ENCODE measurements at places on chromosomes 3 and 15. TPM values are rescaled to one million over a fixed set of nuclear protein-coding genes. Genes with fewer than 3 reads are reported as not detected.
A peak's percentile ranks its signal among the peaks of the same experiment; 100 is the strongest.

CHDH gene
- 0.03 TPM for polyA plus RNA-seq

RCN2 gene
- polyA plus RNA-seq = 36.3 TPM

GABRR3 gene
- not detected for polyA plus RNA-seq

- no peak for DNase-seq
- H3K27ac ChIP-seq = no peak overlapping the region
- H3K27me3 ChIP-seq = no peaks in the 10 kb centered on the region
Observed at GRCh38 chr3:32848215-32848614, 30.4 kb downstream of the TRIM71 start.

DNA sequence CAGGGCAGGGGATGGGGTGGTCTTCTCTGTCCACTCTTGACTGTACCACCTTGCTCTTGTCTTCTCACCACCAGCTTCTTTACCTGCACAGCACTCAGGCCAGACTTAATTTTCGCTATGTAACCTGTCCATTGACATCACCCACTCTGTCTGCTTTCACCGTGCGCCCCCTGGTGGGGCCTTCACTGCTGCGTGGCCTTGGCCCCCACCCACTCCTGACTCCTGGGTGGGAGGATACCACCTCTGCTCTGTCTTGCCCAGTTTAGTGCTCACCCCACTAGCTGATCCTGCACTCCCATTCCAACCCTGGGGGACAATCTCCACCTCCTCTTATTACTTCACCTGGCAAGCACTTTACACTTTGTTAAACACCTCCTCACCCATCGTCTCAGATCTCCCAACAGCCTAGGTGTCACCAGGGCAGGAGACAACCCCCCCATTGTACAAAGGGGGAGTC, 17.7 kb downstream of the PTH1R start:
- H3K4me3 ChIP-seq = no peak overlapping the region
- no peaks in the 10 kb centered on the region for H3K36me3 ChIP-seq
- peak; percentile 82 for DNase-seq
- peaks cover 23% of the 10 kb centered on the region for H3K4me1 ChIP-seq
- no peak overlapping the region for H3K27ac ChIP-seq

DNA sequence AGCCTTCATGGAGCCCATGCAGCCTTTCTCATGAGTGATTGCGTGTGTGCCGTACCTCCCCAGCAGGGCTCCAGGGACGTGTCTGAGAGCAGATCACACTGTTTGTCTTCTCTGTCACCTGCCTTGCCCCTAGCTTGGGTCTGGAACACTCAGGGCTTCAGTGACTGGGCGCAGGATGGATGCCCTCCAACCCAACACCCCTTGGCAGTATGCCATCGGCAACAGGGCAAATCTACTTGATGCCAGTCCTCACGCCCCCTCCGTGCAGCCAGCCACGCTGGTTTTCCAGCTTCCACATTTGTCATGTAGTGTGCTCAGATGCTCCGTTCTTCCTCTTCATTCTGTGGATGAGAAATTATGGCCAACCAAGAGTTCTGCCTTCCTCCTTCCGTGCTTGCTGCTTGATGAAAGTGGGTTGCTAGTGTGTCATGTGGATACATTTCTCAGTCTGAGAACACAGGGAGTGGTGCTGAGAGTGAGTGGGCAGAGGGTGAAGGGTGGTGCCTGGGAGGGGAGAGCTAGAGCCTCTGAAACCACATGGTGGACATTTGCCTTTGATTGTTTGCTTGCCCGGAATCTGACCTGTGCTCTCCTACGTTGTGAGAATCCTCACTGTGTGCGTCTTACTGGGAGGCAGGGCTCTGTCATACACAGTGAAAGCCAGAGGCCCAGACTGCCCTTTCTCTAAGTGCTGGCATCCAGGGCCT, 97.2 kb downstream of the FAM43A start:
- no peaks in the 10 kb centered on the region for H3K4me1 ChIP-seq
- no peak overlapping the region for H3K27ac ChIP-seq
- no peak overlapping the region for H3K4me3 ChIP-seq
- no peaks in the 10 kb centered on the region for H3K27me3 ChIP-seq
- H3K36me3 ChIP-seq = no peaks in the 10 kb centered on the region

DNA sequence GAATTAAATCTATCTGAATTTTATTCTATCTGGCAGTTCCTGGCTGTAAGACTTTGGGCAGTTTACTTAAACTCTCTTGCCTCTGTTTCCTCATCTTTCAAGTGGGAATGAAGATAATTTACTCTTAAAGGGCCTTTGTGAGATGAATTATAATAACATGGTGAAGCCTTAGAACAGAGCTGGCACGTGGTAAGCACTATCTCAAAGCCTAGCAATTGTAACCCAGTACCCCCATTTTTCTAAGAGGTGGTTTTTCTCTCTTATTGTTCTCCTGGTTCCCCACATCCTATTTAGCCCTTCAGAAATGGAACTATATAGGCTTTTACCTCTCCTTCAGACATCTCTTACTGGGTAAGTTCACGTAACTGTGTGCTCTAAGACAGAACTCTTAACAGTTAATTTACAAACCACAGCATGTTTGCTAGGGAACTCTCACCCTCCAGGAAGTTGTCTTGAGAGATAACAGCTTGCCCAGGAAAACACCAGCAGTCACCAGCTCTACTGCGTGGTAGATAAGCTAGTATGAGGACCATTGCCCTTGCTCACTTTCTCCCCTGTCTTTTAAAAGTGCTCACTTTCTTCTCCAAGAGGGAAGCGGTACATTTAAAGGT, 12.3 kb upstream of the CRBN start:
- no peak for DNase-seq
- H3K4me3 ChIP-seq = no peak overlapping the region
- no peaks in the 10 kb centered on the region for H3K4me1 ChIP-seq
- peaks cover 5% of the 10 kb centered on the region for H3K27me3 ChIP-seq
- no peak overlapping the region for H3K27ac ChIP-seq

DNA sequence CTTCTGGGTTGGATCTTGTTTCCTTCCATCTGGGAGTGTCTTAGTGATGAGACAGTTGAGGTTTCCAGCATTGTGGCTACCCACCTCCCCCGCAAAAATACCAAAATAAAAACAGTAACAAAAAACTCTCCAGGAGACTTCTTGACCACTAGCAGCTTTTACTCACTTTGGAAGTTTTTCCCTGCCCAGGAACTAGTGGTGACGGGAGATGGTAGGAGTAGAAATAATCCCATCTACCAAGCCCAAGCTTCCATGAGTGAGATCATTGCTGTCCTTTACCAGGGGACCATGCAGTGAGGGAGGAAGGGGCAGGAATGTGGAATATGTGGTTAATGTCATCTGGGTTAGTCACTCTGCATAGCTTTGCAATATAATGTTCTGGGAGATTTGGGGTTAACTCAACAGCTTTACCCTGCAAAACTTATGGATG, 187.7 kb downstream of the ITPR1 start:
- no peaks in the 10 kb centered on the region for H3K27me3 ChIP-seq
- no peak for DNase-seq

DNA sequence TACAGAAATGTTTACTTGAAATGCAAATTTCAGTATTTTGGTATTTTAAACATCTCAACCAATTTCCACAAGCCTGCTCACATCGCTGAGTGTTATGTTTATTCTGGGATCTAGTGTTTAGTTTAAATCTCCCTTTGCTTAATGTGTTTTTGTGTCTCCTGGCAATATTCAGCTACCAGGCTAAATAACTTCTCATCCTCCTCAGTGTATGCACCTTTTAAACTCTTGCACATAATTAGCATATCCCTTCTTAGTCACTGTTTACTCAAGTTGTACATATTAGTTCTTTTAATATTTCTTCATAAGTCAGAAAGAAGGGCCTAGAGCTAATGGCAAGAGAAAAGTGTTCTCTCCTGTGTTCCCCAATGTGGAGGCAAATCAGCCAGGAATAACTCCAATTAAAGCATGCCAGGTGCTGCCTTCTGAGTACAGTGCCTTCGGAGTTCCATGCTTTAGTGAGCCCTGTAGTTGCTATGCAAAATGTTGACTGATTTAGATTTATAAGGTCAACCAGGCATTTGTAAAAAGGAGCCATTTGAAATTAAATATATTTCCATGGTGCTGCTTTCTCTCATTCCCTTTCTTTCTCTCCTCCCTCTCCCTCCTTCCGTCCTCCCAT, 234.3 kb downstream of the GAP43 start:
- H3K4me1 ChIP-seq = no peaks in the 10 kb centered on the region
- H3K36me3 ChIP-seq = no peaks in the 10 kb centered on the region
- no peak overlapping the region for H3K27ac ChIP-seq
- H3K4me3 ChIP-seq = no peak overlapping the region
- no peak for DNase-seq

DNA sequence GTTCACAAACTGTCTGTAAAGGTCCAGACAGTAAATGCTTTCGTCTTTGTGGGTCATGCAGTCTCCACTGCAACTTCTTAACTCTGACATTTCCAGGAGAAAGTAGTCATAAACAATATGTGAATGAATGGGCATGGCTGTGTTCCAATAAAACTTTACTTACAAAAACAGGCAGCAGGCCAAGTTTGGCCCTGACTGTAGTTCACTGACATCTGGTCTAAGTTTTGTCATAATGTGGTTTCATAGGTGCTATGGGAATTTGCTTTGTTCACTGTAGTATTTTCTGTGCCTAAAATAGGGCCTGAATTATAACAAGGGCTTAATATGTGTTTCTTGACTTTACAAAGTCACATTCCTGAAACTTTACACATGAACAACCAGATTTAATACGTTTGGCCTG, 186.0 kb upstream of the KBTBD8 start:
- no peaks in the 10 kb centered on the region for H3K36me3 ChIP-seq
- peaks cover 6% of the 10 kb centered on the region for H3K27me3 ChIP-seq
- H3K4me1 ChIP-seq = no peaks in the 10 kb centered on the region
- DNase-seq = no peak

All from B cell (primary cell).